Skin of body (tissue), 3 donors: ENCODE measurements at places on chromosomes 11 and 22.
A peak's percentile ranks its signal among the peaks of the same experiment; 100 is the strongest.

- DNase-seq: no peak
These were observed 271.1 kb downstream of the BUD13 start for GRCh38 chr11:116501728-116502127.

GRCh38 chr11:128052912-128053641 lies 534.3 kb downstream of the ETS1 start:
- DNase-seq: peak; percentile 81

DNA sequence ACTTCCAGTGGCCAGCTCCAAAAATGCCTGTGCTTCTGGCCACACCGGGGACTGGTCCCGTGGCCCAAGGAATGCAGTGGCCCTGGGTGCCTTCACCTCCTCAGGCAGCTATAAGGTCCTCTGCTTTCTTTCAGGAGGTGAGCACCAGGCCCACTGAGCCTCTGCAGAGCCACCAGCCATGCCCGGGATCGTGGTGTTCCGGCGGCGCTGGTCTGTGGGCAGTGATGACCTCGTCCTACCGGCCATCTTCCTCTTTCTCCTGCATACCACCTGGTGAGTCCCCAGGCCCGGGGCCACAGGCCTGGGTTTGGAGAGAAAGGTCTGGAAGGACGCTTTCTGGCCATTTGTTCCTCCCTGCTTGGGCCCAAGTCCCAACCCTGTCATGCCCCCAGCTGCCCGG lies 32.5 kb upstream of the MYRF start:
- no peak for DNase-seq

GRCh38 chr11:9821008-9821752 lies 157.3 kb downstream of the SWAP70 start:
- DNase-seq: no peak

DNA sequence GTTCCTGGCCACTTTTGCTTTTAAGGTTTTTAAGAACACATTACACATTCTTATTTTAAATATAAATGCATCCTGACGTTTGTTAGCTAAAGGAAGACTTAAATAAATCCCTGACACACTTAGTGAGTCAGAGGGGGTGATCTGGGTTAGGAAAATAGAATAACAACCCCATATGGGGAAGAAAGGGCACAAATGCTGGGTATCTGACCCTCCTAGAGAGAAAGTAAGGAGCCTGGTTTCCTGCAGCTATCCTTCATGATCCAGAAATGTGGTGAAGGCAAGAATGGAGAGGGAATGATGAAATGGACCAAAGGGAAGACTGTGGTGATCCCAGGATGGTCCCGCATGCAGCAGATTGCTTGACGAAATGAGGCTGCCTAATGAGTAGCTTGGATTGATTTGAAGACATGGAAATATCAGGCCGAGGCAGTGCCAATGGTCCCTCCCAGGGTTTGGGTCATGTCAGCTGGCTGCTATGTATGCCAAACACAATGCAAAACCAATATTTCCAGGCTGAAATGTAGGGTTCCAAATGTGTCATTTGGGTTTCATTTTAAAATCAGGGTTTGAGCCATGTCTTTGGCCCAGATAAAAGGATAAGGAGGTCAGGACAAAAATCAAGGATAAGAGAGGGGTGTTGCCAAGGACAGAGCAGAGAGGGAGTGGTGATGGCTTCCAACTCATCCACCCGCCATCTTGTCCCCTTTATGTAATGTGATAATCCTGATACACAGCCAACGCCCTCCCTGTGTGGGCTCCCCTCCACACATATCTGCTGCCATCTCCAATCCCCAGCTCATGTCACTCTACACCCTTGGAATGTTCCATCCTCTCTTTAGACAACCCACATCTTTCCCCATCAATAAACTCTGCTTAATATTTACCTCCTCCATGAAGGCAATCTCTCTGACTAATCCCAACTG lies 135.1 kb upstream of the PITPNB start:
- no peak for DNase-seq

DNA sequence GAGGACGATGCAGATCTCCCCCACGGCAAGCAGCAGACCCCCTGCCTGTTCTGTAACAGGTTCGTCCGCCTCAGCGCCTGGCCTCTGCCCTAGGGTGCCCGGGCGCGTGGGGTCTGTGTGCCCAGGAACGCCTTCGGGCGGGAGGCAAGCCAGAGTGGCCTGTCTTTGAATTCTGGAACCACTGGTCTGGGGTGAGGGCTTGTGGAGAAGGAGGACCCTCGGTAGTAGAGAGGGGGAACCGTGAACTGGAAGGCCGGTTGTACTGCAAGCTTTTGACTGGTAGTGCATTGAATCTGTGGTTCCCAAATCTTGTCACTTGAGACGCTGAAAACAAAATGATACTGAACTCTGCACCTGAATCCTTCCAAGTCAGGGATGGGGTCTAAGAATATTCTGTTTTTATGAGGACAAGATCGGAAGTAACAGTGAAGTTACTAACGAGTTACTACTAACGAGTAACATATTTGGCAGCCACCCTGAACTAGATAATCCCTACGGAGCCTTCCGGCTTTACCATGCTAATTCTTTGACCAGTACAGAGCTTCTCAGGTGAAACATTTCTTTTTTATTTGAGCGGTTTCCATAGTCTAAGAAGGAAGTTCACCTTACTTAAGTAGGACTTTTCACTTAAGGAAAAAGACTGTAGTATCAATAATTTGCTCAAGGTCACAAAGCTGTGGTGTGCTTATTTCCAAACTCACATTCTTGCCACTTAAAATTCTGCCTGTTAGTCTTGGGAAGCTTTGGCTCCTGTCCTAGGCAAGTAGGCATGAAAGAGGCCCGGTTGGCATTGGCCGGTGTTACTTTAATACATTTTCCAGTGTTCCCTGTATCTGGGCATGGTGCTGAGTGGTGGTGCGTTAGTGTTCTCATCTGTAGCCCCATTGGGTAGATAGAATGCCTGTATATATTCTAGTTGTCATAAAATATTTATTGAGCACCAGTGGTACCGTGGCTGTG lies 860 bp downstream of the PRMT3 start:
- DNase-seq: no peak

DNA sequence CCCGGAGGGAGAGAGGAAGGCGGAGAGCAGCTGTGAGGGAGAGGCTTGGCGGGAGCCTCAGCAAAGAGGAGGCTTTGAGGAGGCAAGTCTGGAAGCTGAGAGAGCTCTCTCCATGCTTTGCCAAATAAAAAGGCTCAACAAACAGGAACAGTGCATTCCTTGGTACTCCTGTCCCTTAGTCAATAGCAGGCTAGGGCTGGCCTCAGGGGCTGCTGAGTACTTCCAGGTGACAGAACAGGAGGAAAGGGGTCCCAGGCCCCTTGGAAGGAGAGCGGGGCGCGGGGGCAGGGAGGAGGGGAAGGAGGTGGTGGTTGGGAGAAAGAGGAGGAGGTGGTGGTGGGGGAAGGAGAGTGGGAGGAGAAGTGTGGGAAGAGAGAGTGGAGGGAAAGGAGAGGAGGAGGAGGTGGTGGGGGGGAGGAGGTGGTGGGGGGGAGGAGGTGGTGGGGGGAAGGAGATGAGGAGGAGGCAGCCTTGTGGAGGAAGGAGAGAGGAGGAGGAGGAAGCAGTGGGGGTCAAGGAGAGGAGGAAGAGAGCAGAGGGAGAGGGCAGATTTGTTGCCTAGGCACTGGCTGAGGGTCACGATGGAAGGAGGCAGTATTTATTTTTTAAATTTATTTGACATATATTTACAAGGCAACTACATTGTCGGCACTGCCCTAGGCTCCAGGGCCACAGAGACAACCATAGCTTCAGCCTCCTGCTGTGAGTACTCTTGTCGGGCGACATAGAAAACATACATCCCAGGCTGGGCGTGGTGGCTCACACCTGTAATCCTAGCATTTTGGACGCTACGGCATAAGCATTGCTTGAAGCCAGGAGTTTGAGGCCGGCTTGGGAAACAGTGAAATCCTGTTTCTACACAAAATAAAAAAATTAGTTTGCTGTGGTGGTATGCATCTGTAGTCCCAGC lies 74.2 kb upstream of the ZBED5 start:
- no peak for DNase-seq

DNA sequence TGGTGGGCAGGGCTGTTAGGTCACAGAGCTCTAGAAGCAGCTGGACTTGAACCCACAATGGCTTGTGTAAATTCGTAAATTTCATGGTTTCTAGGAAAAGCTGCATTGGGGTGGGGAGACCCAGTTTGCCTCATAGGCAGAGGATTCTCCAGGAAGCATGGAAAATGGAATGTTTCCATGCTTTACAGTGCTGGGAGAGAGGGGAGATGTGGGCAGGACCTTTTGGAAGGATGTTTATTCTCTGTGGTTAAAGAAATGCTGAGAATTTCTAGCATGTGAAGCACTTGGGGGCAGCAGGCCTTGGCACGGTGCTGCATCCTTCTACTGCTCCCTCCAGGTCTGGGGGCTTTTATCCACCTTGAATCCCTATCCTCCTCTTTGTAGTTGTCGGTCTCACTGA lies 46.3 kb downstream of the TRAF6 start:
- no peak for DNase-seq

- DNase-seq: no peak
These were observed 384.0 kb downstream of the DCDC1 start for GRCh38 chr11:30985536-30985935.

GRCh38 chr11:112597286-112597790 lies 336.7 kb upstream of the PLET1 start:
- DNase-seq: no peak

DNA sequence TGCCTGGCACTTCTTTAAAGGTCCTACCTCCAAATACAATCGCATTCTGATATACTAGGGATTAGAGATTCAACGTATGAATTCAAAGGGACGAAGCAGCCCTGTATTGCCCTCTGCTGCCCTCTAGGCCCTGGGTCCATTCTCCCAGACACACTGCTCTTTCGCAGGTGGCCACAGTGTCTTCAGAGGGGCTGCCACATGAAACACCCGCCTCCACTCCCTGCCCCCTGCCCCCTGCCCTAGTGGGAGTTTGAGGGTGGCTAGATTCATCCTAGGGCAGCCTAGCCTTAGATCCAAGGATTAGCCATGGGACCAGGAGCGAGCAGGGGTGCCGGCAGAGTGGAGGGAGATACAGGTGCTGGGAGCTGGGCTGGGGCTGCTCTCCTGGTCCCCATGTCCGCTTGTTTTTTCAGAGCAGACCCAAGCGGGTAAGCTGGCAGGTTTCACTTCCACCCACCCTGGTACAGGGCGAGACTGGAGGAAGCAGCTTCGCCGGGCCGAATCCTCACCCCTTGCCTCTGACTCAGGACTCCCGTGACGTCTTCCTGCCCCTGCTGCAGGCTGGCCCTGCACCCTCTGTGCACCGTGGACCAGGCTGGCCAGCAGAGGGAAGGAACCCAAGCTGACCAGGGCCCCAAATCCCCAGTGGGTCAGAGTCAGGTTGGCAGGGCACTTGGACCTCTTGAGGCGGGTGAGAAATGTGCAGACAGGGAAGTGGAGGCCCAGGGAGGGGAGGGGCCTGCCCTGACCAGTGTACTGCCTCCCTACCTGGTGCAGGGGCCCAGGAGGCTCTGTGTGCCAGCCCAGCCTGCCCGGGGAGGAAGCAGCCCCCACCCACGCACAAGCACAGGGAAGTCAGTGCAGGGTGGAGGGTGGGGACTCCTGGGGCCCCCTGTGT lies 28.4 kb upstream of the HMOX1 start:
- no peak for DNase-seq

DNA sequence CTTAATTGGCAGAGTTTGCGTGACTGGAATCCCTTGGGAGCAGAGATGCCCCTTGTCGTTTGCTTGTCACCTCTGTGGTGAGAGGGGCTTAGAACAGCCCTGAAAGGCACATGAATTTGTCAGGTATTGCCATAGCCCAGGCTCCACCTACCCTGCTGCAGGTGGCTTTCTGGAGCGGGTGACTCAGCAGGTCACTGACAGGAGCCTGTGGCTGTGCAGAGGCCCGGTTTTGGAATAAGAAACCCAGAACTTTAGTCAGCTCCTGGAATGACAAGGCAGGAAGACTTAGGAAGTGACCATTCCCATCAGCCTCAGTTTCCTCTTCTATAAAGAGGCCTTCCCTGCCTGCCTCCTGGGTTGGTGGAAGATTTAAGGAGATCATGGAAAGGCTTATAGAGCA lies 539.7 kb downstream of the INSC start:
- no peak for DNase-seq

DNA sequence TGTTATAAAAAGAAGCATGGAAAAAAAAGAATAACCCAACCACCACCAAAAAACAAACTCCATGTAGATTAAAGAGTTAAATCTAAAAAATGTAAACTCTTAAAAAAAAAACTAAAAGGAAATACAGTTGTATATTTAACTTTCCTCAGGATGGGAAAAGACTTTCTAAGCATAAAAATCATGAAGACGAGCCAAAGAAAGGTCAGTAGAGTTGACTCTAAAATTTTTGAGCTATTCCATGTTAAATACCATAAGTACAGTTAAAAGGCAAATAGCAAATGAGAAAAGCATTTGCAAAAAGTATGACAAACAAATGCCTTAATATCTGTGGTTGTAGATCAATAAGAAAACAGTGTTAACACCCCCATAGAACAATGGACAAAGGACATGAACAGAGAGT lies 28.0 kb upstream of the C11orf96 start:
- DNase-seq: no peak

DNA sequence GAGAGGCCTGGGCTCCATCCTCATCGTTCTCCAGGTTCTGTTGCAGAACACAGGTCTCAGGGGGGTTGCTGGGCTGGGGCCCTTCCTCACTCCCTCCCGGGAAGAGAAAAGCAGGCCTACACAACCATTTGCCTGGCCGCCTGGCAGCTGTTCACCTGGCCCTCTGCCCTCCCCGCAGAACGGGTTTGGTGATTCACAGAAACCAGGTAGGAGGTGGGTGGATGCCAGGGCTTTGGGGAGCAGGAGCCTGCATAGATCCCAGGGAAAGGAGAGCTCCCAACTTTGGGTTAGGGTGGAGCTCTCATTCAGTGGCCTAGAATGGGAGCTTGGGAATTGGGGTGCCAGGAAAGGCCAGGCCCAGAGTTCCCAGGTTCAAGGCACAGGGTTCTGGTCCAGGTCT lies 995 bp downstream of the TMEM134 start:
- DNase-seq: no peak

DNA sequence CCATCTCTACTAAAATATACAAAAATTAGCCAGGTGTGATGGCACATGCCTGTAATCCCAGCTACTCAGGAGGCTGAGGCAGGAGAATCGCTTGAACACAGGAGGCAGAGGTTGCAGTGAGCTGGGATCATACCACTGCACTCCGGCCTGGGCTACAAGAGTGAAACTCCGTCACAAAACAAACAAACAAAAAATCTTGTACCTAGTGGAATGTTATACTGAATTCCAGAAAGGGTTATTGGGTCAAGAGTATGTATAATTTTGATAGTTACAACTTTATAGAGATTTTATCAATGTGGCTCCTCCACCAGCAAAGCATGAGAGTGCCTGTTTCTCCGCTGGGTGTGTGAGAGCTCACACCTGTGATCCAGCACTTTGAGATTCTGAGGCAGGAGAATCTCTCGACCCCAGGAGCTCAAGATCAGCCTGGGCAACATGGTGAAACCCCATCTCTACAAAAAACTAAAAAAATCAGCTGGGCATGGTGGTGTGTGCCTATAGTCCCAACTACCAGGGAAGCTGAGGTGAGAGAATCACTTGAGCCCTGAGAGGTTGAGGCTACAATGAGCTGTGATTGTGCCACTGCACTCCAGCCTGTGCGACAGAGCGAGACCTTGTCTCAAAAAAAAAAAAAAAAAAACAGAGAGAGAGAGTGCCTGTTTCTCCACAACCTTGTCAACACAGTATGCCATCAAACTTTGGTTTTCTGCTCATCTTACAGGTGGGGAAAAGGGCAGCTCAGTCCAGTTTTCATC lies 12.7 kb upstream of the FOLR1 start:
- no peak for DNase-seq
